Femur (tissue), 1 donor: ENCODE measurements at places on chromosomes 7 and 10.

DNA sequence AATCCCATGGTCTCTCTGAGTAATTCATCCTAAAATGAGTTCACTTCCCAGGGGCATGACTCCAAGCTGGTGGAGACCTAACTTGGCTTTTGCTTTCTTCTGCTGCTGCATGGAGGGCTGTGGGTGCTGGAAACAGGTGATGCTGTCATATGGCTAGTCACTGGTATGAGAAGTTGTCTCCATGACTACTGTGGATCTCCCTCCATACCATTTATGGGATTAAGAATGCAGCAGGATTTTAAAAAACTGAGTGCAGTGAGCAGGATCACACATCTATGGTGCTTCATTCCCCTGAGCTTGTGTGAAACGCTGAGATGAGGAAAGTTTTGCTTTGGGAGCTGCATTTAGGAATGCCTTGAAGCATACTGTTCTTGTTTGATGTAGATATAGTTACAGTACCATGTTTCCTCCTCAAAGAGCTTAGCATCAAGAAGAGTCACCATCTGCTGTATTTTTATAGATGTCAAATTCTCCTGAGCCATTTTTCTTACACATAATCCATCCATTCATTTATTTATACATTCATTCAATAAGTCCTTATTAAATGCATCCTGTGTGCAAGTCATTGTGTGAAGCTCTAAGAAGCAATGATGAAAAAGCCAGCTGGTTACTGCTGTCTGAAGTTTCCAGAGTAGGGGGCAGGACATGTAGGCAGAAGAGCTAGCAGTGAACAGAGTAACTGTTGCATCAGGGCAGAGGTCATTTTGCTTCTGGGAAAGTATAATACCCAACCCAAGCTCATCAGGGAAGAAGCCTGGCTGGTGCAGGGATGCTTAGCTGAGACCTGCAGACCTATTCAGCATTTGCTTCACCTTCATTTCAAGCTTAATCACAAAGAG, 534.8 kb downstream of the AUTS2 start:
- no peak for DNase-seq

- DNase-seq: no peak
Observed at GRCh38 chr7:11768263-11768662, 63.7 kb downstream of the THSD7A start.

DNA sequence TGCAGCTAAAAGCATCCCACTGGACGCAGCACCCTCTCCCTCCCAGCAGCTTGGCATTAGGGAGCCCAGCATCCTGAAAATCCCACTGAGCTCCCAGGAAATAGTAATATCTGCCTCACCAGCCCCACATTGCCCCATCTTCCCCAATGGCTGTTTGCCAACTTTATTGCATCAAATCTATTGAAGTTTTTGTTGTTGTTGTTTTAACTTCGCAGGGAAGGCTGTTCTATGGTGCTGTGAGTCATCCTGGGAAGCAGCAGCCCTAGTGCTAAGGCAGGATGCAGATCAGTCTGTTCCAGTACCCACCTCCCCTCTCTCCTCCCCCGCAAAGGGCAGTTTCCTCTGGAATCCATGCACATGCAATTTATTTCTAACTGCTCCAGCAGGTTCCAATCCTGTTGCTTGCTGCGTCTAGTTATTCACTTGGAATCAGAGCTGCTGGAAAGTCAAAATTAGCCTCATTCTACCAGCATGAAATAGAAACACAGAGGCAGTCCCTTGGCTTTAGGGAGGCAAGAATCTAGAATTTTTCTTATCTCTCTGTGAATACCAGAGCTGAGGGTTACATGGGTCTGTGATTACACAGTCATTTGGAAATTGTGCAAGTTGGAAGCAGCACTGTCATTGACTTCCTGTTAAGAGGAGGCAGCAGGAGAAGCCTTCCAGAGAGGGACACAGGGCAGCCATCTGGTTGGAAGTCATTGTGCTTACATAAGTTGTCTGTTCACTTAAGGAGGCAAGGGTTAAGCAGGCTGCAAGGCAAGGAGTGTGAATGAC, 115.9 kb upstream of the CACUL1 start:
- no peak for DNase-seq

DNA sequence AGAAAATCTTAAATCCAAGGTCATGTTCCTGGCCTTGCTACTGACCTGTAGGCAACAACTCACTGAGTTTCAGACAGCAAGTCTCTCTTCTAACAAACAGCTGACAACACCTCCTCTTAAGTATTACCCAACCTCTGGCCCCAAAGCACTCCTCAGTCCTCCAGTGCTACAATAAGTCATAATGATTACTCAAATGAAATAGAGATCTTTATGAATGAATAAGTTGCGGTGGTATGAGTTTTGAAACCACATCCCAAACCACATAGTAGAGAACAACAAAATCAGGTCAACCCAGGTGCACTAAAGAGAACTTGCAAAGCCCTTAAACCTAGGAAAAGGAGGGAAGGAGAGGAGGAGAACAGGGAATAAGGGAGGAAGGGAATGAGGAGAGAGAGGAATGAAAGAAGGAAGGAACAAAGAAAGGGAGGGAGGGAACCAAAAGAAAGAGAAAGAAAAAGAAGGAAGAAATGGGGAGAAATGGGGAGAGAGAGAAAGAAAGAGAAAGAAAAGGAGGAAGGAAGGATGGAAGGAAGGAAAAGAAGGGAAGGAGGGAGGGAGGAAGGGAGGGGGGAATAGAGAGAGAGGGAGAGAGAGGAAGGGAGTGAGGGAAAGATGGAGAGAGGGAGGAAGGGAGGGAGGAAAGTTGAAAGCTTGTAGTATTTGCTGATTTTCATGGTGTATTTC, 142.8 kb upstream of the CALCR start:
- no peak for DNase-seq

DNA sequence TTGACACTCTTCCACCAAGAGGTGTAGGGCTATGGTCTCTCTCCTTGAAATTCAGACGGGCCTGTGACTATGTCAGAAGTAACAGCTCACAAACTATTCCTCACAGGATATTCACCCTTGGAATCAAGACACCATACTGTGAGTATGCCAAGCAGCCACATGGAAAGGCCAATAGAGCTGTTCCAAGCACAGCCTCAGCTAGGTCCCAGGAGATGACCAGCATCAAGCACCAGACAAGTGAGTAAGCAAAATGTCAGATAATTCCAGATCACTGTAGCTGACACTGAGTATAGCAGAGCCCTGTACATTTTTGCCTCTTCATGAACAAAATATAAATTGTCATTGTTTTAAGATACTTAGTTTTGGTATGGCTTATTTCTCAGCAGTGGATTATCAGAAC, 88.1 kb upstream of the KCND2 start:
- no peak for DNase-seq

GRCh38 chr10:52571018-52571417, 201.6 kb downstream of the MBL2 start:
- no peak for DNase-seq

- DNase-seq: no peak
Observed at GRCh38 chr7:128450409-128450808, 5.3 kb upstream of the HILPDA start.

DNA sequence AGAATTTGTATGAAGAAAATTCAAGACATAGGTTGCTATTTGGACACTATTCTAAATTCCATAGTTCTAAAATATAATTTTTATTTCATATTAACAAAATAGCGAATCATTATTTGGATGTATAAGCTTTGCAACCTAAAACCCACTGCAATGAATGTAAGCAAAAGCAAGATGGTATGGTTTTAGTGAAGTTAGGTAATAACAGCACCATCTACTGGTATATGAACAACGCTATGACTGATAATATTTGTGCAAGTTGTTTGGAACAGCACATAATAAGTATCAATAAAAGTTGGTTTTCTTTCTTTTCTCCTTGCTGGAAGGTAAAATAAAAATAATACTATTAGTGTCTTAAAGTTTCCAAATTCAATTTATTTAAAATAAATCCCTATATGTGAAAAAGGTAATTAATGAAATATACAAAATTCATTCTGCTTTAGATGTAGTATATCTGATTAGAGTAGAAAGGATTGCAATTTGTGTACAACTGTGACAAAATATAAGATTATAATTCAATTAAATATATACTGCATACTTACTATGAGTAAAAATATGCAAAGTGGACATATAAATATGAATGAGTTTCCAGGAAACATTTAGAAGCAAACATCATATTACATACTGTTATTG, 79.0 kb upstream of the LSM8 start:
- DNase-seq: no peak

GRCh38 chr10:56469482-56469881, 108.4 kb upstream of the ZWINT start:
- DNase-seq: no peak

GRCh38 chr7:143429770-143430698, 13.2 kb upstream of the TAS2R60 start:
- DNase-seq: no peak
